ENCODE measurements at places on chromosomes 7 and 10.

DNA sequence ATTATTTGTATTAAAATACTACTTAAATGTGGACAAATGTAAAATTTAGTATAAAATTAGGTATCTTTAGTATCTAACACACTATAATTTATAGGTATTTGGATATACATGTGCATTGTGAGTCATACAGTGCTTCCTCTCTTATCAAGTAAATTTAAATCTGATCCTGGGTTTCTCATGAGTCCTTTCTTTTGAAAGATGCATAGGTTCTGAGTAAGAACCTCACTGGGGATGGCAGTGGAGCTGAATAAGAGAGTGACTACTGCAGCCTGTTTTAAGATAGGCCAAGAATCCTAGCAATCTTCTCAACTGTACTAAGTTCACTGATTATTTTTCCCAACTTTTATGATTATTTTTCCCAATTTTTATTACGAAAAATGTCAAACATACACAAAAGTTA lies 16.2 kb downstream of the CEP55 start:
- DNase-seq: peak; percentile 49

DNA sequence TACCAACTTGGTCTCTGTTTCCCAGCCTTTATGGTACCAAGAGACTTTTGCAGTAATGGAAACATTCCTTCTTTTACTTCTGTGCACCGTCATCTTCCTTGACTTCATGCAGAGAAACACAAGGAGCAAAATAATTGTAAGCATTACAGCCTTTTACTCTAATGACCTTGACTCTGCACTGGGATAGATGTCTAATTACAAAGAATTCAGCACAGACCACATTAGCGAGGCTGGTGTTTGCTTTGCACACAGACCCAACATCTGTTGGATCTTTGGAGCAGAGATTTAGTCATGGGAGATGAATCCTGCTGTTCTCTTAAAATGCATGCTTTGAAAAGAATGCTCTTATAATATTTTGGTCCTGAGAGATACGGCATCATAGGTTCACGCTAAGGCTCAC lies 261.6 kb downstream of the TWIST1 start:
- DNase-seq: peak; percentile 65

DNA sequence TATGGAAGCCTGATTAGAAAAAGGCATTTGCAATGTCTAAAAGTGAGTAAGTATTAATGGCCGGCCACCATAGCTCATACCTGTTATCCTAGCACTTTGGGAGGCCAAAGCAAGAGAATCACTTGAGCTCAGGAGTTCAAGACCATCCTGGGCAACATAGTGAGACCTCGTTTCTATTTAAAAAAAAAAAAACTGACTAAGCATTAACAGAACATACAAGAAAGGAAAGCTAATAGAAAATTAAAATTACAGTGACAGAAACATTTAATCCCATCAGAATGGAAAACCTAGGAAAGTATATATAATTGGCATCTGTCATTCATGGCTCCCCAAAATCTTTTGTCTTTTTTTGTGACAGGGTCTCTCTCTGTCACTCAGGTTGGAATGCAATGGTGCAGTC lies 55.9 kb downstream of the AOC1 start:
- DNase-seq: no peak

GRCh38 chr10:117221156-117221711 lies 19.7 kb upstream of the SLC18A2 start:
- DNase-seq: peak; percentile 43

Measured in LHCN-M2 (cell line).